ENCODE measurements at places on chromosomes 16 and 17. TPM values are rescaled to one million over a fixed set of nuclear protein-coding genes. Genes with fewer than 3 reads are reported as not detected.

The NKIRAS2 gene
- 28.1 TPM for total RNA-seq

The GP1BA gene
- total RNA-seq = 0.44 TPM

The EVPL gene
- 54.0 TPM for total RNA-seq

The RASD1 gene
- 28.5 TPM for total RNA-seq

The ZNF750 gene
- 12.6 TPM for total RNA-seq

The PRSS53 gene
- 8.4 TPM for total RNA-seq

The ABCA6 gene
- 21.0 TPM for total RNA-seq

- no peak for DNase-seq
Observed at GRCh38 chr17:65550075-65550662, 11.3 kb downstream of the AXIN2 start.

GRCh38 chr17:79066963-79067362 is 7.7 kb upstream of the ENGASE start:
- DNase-seq = no peak

GRCh38 chr16:84245956-84246678 is 6.3 kb upstream of the KCNG4 start:
- no peak for DNase-seq

GRCh38 chr17:28912281-28912937 is 9.5 kb upstream of the DHRS13 start:
- DNase-seq = peak; percentile 58

GRCh38 chr16:73166947-73167550 is 119.1 kb upstream of the ZFHX3 start:
- no peak for DNase-seq

GRCh38 chr16:87540072-87540896 is 47.5 kb upstream of the ZCCHC14 start:
- no peak for DNase-seq

DNA sequence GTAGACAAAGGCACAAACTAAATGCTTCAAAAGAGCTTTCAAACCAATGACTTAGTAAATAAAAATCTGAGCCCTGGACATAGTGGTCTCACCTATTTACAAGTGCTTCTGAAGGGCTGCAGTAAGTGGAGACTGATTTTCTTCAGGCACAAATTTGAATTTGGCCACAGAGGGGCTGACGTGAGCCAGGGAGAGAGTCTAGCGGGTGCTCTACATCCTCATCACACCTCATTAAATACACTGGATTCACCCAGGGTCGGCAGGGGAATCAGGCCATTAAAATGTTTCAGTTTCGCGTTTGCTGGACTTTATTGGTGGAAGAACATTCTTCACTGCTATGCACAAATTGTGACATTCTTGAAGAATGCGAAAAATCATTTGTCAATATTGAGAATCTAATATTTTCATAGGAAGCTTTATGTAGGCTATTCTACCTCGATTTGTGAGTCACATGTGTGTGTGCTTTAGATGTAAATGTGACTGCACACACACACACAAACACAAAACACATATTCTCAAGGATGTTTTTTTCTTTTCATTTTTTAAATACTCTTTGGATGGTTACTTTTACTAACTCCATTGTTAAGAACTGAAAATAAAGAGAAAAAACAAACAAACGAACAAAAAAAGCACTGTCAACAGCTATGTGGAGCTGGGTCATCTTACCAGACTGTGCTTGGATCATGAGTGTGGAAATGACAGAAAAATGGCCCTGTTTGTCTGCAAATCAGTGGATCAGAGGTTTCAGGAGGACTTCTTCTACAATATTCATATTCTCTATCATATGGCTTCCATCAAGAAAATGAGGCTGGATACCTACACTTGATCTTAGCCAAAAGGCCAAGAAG is 58.9 kb downstream of the CDH11 start:
- DNase-seq = no peak

DNA sequence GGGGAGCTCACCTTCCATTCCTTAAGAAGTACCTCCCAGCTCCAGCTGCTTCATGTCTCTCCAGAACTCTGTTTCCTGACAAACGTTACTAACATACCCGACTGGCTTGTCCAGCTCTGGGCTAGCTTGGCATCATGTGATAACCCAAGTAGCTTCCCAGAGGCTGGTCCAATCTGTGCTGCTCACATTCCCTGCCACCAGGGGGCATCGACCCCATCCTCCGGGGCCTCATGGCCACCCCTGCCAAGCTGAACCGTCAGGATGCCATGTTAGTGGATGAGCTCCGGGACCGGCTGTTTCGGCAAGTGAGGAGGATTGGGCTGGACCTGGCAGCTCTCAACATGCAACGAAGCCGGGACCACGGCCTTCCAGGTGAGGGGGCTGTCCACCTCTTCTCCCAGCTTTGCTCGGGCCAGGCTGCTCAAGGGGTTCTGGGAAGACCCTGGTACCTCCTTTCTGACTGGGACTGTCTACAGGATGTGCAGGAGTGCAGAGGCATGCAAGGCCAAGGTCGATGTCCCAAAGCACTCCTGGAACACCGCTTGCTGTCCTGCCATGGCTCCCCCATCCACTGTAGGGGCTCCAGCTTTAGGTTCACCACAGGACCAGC is 7.6 kb downstream of the EPX start:
- peak; percentile 70 for DNase-seq

GRCh38 chr17:31401456-31402254 is 10.2 kb downstream of the RAB11FIP4 start:
- DNase-seq = no peak

DNA sequence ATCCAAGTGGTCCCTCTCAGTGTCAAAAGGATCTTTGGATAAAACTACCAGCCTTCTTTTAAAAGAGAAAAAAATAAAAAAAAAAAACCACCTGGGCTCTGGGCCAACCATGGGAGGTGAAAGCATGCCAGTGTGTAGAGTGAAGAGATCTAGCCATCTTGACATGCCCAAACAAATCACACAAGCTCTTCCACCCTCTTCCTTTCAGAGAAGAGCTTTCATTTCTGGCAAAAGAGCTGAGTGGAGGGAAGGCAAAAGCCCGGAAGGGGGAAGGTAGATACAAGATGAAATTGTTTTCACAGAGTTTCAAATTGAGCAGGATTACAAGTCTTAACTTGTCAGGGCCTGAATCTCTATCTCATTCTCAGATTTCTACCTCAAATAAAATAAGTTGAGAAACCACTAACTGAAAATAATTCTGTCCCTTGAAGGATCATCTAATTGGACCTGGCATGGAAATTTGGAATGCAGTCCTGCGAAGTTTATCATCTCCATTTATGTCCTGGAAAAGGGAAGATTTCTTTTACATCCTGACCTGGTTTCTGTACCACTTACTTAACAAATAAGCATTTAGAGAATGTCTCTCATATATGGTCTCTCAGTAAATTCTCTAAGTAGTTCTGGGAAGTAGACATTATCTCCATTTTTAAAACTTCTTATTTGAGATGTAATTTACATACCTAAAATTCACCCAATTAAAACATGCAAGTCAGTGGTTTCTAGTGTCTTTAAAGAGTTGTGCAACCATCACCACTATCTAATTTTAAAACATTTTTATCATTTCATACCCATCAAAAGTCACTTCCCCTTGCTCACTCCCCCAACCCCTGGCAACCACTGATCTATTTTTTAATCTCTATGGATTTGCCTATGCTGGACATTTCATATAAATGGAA is 93.7 kb downstream of the TANGO6 start:
- DNase-seq = no peak

DNA sequence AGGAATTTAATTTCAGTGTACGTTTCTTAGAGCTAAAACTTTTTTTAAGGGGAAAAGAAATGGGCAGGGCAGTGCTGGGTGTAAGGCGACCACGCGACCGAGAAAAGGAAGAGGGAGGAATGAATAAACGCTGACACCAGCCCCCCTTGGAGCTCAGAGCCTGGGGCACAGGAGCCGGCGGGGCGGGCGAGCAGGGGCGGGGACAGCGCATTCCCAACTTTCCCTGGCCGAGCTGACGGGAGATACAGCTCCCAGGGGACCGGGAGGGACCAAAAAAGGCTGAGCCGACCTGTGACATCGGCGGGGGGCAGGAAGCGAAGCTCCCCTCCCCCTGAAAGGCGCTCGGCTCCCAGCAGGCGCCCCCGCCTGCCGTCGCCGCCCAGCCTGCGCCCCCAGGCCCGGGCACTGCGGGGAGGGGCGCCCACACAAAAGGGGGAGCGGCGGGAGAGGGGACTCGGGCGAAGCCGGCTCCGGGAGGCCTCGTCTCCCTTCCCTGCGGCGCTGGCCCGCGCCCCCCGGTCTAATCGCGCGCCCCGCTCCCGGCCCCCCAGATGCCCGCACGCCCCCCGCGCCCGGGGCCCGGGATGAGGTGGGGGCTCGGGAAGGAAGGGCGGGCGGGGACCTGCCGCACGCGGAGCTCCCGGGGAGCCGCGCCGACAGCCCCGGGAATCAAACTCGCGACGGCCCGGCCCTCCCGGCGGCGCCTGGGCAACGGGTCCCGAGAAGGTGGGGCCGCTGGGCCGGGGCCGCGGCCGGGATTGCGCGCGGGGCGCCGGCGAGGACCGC is 622 bp downstream of the CUEDC1 start:
- DNase-seq = peak; percentile 91

- no peak for DNase-seq
Observed at GRCh38 chr17:46100590-46100989, 92.6 kb downstream of the KANSL1 start.

GRCh38 chr17:17672453-17673368 is 8.5 kb upstream of the RAI1 start:
- DNase-seq = no peak

GRCh38 chr16:50841081-50841886 is 99.4 kb downstream of the CYLD start:
- peak; percentile 81 for DNase-seq
